ENCODE measurements at places on chromosomes 3 and 15. TPM values are rescaled to one million over a fixed set of nuclear protein-coding genes. Genes with fewer than 3 reads are reported as not detected.

GRCh38 chr3:160876643-160877042, 120.6 kb downstream of the PPM1L start:
- no peak for DNase-seq
- H3K4me3 ChIP-seq: no peak overlapping the region
- H3K4me1 ChIP-seq: no peaks in the 10 kb centered on the region
- H3K27me3 ChIP-seq: no peaks in the 10 kb centered on the region
- no peak overlapping the region for H3K27ac ChIP-seq

DNA sequence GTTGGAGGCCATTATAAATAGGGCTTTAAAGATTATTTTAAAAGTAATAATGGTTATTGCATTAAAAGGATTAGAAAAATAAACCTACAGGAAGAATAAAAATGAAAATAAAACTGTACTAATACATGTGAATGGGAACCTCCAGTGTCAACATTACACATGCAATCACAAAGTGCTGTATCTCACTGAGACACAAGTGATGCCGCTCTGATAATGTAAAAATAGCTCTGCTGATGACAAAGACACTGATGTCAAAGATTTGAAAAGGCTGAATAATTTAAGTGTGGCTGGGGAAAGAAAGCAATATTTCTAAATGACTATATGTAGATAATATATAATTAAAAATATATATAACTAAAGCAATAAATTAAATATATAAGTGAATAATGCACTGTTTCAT, 129.1 kb upstream of the RAP2B start:
- H3K27me3 ChIP-seq: no peaks in the 10 kb centered on the region
- peaks cover 17% of the 10 kb centered on the region for H3K4me1 ChIP-seq
- H3K36me3 ChIP-seq: no peaks in the 10 kb centered on the region
- DNase-seq: no peak
- H3K27ac ChIP-seq: no peak overlapping the region

DNA sequence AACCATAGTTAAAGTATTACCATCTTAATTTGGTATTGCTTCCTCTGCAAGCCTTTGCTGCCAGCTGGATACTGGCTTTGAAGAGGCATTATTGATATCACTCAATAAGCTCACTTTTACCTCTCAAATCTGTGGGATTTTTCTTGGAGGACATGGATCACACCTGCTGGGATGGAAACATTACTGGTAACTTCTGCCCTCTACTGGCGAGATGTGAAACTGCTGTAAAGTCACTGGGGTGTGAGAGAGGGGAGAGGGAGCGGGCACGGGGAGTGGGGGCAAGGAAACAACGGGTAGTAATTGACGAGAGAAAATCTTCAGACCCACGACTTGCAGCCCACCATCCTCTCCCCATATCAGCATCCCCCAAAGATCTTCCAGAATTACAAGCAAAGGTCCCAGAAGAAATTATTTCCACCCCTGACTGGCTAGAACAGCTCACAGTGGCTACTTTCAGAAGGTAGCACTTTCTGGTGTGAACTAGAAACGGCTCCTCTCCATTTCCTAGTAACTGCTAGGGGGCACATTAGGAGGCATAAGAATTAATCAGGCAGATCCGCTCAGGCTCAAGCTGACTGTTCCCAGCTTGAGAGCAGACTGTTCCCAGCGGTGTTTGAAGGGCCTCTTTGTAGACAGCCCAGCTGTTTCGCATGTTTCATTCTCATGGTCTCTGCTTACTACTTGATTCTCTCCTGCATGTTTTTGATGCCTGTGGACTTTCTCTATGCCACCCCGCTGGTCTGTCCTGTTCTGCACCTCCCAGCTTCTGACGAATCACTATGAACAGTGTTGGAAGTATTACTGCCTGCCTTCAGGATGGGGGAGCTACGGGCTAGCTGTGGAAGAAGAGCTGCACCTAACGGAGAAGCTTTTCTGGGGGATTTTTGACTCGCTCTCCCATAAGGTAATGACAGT, 230.4 kb upstream of the CHRM5 start:
- H3K4me3 ChIP-seq: no peak overlapping the region
- no peaks in the 10 kb centered on the region for H3K36me3 ChIP-seq
- no peaks in the 10 kb centered on the region for H3K27me3 ChIP-seq
- DNase-seq: no peak

- no peaks in the 10 kb centered on the region for H3K27me3 ChIP-seq
- H3K4me1 ChIP-seq: peaks cover 16% of the 10 kb centered on the region
- H3K27ac ChIP-seq: no peak overlapping the region
- no peak overlapping the region for H3K4me3 ChIP-seq
Measured at GRCh38 chr15:82177291-82178010, 85.1 kb downstream of the EFL1 start.

DNA sequence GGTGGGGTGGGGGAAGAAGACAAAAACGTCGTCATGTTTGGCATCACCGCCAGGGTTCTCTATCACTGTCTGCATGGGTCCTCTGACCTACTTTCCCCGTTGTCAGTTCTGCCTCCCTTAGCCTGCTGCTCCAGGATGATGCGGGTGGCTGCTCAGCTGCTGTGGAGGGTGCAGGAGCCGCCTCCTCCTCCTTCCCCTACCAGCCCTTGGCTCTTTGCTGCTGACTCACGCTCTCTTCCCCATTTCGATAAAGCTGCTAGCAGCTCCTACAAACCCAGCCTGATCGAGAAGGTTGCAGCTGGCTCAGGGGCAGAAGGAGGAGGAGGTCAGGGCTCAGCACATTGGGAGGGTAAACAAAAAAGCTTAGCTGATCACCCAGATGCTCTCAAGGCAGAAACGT, 49.5 kb upstream of the SEC13 start:
- no peak overlapping the region for H3K27ac ChIP-seq
- no peaks in the 10 kb centered on the region for H3K36me3 ChIP-seq
- H3K4me1 ChIP-seq: no peaks in the 10 kb centered on the region
- DNase-seq: no peak

DNA sequence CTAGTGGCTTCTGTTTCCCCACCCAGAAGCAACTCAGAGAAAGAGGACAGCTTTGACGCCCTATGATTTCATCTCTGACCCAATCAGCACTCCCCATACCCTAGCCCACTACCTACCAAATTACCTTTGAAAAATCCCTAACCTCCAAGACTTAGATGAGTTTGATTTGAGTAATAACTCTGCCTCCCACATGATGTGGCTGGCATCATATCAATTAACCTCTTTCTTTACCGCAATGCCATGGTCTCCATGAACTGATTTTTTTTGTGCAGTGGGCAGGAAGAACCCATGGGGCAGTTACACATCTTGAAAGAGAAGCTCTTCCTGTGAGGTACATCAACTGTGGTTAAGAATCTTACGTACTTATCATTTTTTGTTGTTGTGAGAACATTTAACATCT, 25.5 kb upstream of the APOD start:
- no peak for DNase-seq
- peaks cover 8% of the 10 kb centered on the region for H3K4me1 ChIP-seq
- no peak overlapping the region for H3K27ac ChIP-seq
- no peaks in the 10 kb centered on the region for H3K36me3 ChIP-seq
- H3K4me3 ChIP-seq: no peak overlapping the region
- H3K27me3 ChIP-seq: no peaks in the 10 kb centered on the region

- no peak for DNase-seq
- peaks cover 15% of the 10 kb centered on the region for H3K27me3 ChIP-seq
- no peak overlapping the region for H3K27ac ChIP-seq
- H3K4me3 ChIP-seq: no peak overlapping the region
- H3K4me1 ChIP-seq: peaks cover 14% of the 10 kb centered on the region
- H3K36me3 ChIP-seq: no peaks in the 10 kb centered on the region
Measured at GRCh38 chr3:42269647-42270046, 3.7 kb upstream of the CCK start.

- peak overlapping the region; percentile 85 for H3K4me3 ChIP-seq
- H3K27me3 ChIP-seq: no peaks in the 10 kb centered on the region
- H3K4me1 ChIP-seq: peaks cover 64% of the 10 kb centered on the region
- H3K27ac ChIP-seq: peak overlapping the region; percentile 98
- H3K36me3 ChIP-seq: no peaks in the 10 kb centered on the region
Measured at GRCh38 chr15:93072411-93073394, 16.3 kb downstream of the RGMA start.

DNA sequence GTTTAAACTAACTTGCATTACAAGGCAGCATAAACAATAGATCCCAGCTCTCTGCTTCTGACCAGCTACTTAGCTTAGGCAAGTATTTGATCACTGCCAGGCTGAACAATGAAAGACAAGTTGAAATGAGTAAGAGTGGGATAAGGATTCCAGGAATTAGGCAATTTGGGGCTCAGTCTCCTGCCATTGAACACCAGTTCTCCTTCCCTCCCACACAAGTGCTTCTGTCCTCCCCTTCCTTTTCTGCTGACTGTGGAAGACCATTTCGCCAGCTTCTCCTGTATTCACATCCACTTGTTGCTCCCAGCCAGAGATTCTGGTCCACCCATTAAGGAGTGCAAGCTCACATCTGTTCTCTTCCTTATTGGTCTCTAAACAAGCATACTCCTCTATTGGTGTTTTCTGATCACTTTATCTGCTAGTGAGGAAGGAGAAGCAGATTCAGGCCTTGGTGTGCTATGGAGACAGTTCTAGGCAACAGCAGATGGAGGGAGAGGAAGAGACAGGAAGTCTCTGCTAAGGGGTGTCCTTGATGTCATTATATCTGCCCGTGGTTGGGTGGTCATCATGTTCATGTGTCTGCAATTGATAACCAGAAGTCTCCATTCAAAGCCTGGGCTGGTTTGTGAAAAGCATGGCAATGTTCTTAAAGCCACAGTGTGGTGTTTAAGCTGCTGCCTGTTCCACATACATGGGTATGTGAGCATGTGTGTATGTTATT, 121.5 kb downstream of the PLCL2 start:
- no peaks in the 10 kb centered on the region for H3K4me1 ChIP-seq
- H3K27me3 ChIP-seq: no peaks in the 10 kb centered on the region
- no peak for DNase-seq
- no peak overlapping the region for H3K27ac ChIP-seq

GRCh38 chr3:8095724-8096123, 405.9 kb upstream of the LMCD1 start:
- no peaks in the 10 kb centered on the region for H3K4me1 ChIP-seq
- H3K4me3 ChIP-seq: no peak overlapping the region
- no peaks in the 10 kb centered on the region for H3K36me3 ChIP-seq
- no peaks in the 10 kb centered on the region for H3K27me3 ChIP-seq
- H3K27ac ChIP-seq: no peak overlapping the region

GRCh38 chr3:15685927-15686326, 84.4 kb downstream of the BTD start:
- H3K27ac ChIP-seq: no peak overlapping the region
- H3K36me3 ChIP-seq: peaks cover 4% of the 10 kb centered on the region
- DNase-seq: no peak
- no peaks in the 10 kb centered on the region for H3K27me3 ChIP-seq
- H3K4me3 ChIP-seq: no peak overlapping the region

GRCh38 chr3:775178-775880, 317.5 kb upstream of the CNTN6 start:
- H3K36me3 ChIP-seq: no peaks in the 10 kb centered on the region
- no peak overlapping the region for H3K27ac ChIP-seq
- no peaks in the 10 kb centered on the region for H3K27me3 ChIP-seq
- H3K4me3 ChIP-seq: no peak overlapping the region
- no peaks in the 10 kb centered on the region for H3K4me1 ChIP-seq

The WDR93 gene
- not detected for polyA plus RNA-seq

GRCh38 chr3:71101014-71101413, 482.5 kb downstream of the FOXP1 start:
- no peaks in the 10 kb centered on the region for H3K27me3 ChIP-seq
- no peak overlapping the region for H3K4me3 ChIP-seq
- peaks cover 91% of the 10 kb centered on the region for H3K4me1 ChIP-seq
- no peaks in the 10 kb centered on the region for H3K36me3 ChIP-seq
- peak overlapping the region; percentile 82 for H3K27ac ChIP-seq
- DNase-seq: no peak

DNA sequence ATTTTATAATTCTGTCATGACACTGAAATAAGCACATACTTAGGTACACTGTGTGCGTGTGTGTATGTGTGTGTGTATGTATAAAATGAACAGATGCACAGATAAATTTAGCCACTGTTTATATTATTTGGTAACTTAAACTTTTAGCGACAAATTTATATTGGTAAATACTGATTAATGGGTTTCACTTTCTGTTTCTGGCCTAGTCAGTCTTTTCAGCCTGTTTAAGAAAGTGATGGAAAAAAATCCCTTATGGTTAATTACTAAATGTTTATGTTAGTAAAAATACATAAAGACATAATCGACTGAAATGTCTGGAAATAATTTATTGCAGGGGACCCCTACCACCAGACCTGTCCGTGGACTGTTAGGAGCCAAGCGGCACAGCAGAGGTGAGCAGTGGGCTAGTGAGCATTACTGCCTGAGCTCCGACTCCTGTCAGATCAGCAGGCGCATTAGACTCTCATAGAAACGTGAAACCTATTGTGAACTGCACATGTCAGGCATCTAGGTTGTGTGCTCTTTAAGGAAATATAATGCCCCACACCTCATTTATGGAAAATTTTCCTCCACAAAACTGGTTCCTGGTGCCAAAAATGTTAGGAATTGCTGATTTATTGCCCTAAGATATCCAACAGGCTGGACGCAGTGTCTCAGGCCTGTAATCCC, 717.4 kb downstream of the SI start:
- no peaks in the 10 kb centered on the region for H3K4me1 ChIP-seq
- no peaks in the 10 kb centered on the region for H3K27me3 ChIP-seq

The PLS1 gene
- 123 TPM for polyA plus RNA-seq

DNA sequence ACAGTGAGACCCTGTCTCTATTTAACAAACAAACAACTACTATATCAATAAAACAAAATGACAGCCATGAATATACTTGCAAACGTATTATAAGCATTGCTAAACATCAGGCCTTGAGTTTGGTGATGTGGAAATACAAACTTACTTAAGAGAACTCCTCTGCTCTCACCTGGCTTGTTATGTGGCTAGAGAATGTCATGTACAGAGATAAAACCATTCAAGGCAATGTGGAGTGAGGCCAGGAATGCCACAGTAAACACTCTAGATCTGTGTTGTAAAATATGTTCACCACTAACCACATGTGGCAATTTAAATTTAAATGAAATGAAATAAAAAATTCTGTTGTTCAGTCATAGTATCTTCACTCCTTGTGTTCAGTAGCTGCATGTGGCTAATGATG, 22.7 kb upstream of the RARB start:
- no peaks in the 10 kb centered on the region for H3K27me3 ChIP-seq
- DNase-seq: no peak
- H3K4me1 ChIP-seq: peaks cover 7% of the 10 kb centered on the region
- H3K27ac ChIP-seq: no peak overlapping the region
- H3K36me3 ChIP-seq: no peaks in the 10 kb centered on the region
